RPMI8226 (cell line): ENCODE measurements at places on chromosomes 5 and 9.

DNA sequence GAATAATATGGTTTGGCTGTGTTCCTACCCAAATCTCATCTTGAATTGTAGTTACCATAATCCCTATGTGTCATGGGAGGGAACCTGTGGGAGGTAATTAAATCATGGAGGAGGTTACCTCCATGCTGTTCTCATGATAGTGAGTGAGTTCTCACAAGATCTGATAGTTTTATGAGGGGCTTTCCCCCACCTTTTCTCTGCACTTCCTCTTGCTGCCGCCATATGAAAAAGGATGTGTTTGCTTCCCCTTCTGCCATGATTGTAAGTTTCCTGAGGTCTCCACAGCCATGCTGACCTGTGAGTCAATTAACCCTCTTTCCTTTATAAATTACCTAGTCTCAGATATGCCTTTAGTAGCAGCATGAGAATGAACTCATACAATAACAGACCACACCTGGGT lies 63.7 kb upstream of the PRR16 start:
- no peak for DNase-seq

- no peak for DNase-seq
These were observed 10.3 kb downstream of the ANKH start for GRCh38 chr5:14861123-14861765.

DNA sequence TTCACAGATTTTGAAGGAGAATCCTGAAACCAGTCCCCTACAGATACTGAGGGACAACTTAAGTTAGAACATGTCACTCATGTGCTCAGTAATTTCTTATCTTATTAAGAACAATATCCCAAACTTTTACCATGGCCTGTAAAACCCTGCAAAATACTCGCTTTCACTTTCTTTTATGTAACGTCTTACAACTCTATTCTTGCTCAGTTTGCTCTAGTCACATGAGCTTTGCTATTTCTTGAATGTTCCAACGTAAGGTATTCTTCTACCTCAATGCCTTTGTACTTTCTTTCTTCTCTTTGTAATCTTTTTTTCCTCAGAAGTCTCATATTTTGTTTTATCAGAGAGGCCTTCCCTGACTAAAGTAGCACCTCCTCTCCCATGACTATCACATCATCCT lies 14.1 kb downstream of the TMEM38B start:
- DNase-seq: no peak

- no peak for DNase-seq
These were observed 1.8 kb downstream of the CDKN2B-AS1 start for GRCh38 chr9:21996438-21996837.

DNA sequence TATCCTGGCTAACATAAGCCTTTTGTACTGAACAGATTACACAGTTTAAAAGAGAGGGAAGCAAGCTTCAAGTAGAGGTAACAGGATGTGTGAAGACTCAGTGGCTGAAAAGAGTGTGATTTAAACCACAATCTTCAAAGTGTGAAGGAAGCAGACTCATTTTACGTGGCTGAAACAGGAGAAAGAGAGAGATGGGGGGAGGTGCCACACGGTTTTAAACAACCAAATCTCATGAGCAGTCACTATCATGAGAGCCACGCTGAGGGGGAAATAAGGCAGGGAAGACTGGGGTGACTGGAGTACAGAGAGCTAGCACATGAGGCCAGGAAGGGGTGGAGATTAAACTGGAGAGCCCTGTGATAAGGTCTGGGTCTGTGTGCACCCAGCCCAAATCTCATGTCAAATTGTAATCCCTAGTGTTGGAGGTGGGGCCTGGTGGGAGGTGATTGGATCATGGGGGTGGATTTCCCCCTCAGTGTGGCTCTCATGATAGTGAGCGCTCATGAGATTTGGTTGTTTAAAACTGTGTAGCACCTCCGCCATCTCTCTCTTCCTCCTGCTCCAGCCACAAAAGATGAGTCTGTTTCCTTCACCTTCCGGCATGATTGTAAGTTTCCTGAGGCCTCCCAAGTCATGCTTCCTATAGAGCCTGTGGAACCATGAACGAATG lies 318.6 kb upstream of the CD180 start:
- no peak for DNase-seq

GRCh38 chr9:91785447-91785842 lies 164.6 kb downstream of the ROR2 start:
- DNase-seq: no peak

GRCh38 chr9:92292338-92293074 lies 991 bp downstream of the IARS1 start:
- no peak for DNase-seq
